Upper lobe of right lung (tissue), 1 donor: ENCODE measurements at places on chromosomes 5 and 9. TPM values are rescaled to one million over a fixed set of nuclear protein-coding genes. Genes with fewer than 3 reads are reported as not detected.
A peak's percentile ranks its signal among the peaks of the same experiment; 100 is the strongest.

ROPN1L gene
- 1.9 TPM for total RNA-seq

GARIN3 gene
- not detected for total RNA-seq

MARCOL gene
- not detected for total RNA-seq

SLC1A1 gene
- 52.7 TPM for total RNA-seq

KIF4B gene
- total RNA-seq = 0.17 TPM

CXCL14 gene
- 0.38 TPM for total RNA-seq

TAF11L5 gene
- total RNA-seq = not detected

SLC27A6 gene
- total RNA-seq = not detected

DMAC1 gene
- total RNA-seq = 36.0 TPM

SPINK4 gene
- not detected for total RNA-seq

GRCh38 chr5:143066556-143067281, 296.5 kb downstream of the ARHGAP26 start:
- no peak for DNase-seq
- no peaks in the 10 kb centered on the region for H3K27me3 ChIP-seq
- peak overlapping the region; percentile 28 for H3K27ac ChIP-seq
- peaks cover 54% of the 10 kb centered on the region for H3K4me1 ChIP-seq

DNA sequence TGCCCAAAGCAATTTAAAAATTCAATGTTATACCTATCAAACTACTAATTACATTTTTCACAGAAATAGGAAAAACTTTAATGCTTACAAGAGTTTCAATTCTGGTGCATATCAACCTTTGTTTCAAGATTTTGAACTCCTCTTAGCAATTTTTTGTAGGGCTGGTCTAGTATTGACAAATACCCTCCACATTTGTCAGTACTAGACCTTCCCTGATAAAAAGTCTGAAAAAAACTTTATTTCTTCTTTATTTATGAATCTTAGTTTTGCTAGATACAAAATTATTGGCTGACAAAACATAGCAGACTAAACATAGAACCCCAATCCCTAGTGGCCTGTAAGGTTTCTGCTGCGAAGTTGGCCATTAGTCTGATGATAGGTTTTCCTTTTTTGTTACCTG, 1804.9 kb downstream of the EFNA5 start:
- H3K27me3 ChIP-seq = no peaks in the 10 kb centered on the region
- no peaks in the 10 kb centered on the region for H3K4me1 ChIP-seq
- H3K4me3 ChIP-seq = no peak overlapping the region
- H3K36me3 ChIP-seq = no peaks in the 10 kb centered on the region
- no peak for DNase-seq

DNA sequence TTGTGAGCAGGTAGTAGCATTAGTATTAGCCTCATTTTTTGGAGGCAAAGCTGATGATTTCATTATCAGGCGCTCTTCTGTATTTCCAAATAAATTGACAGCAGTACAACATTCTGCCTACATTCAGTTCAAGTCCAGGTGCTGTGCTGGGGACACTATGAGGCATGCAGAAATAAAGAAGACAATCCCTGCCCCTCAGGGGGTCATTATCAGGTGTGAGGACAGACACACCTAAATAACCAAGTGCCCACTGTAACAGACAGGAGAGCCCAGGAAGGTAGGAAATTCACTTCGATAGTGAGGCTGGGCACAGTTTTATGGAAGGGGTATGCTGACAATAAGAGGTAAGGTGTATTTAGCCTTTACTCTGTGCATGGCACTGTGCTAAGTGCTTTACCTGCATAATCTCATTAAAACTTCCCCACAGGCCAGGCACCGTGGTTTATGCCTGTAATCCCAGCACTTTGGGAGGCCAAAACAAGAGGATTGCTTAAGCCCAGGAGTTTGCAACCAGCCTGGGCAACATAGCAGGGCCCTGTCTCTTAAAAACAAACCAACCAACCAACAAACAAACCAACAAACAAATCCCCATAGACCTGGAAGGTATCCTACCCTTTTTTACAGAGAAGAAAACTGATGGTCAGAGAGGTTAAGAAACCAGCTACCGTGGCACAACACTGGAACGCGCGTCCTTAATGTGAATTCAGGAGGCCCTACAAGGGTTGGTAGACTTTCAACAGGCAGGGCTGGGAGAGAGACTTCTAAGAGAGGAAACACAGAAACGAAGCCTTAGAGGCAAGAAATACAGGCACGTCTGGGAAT, 17.5 kb upstream of the GPX3 start:
- DNase-seq = no peak
- peaks cover 37% of the 10 kb centered on the region for H3K4me1 ChIP-seq
- no peak overlapping the region for H3K4me3 ChIP-seq
- no peaks in the 10 kb centered on the region for H3K27me3 ChIP-seq
- peak overlapping the region; percentile 89 for H3K27ac ChIP-seq

DNA sequence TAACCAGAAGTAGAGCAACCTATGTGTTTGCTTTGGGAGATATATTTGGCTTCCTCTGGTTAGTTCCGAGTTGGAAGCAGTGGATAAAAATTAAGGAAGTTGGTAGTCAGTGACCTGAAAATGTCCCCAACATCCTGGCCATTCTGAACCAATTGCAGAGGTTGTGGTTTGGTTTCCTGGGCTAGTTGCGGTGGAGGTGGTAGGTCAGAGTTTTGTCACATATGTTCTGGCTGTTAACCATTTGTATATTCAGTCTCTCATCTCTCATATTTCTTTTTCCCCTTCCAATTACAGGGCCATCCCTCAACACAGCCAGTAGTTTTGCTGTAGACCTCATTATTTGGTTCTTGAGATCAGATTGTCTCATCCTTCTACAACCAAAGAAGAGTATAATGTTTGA, 1026.9 kb downstream of the PTPRD start:
- no peak overlapping the region for H3K4me3 ChIP-seq
- H3K27me3 ChIP-seq = no peaks in the 10 kb centered on the region
- H3K27ac ChIP-seq = no peak overlapping the region
- H3K36me3 ChIP-seq = no peaks in the 10 kb centered on the region
- DNase-seq = no peak

- DNase-seq = no peak
- H3K36me3 ChIP-seq = no peaks in the 10 kb centered on the region
- H3K27me3 ChIP-seq = no peaks in the 10 kb centered on the region
- H3K27ac ChIP-seq = no peak overlapping the region
These were observed 1389.2 kb upstream of the NUDT12 start for GRCh38 chr5:104951829-104952228.

DNA sequence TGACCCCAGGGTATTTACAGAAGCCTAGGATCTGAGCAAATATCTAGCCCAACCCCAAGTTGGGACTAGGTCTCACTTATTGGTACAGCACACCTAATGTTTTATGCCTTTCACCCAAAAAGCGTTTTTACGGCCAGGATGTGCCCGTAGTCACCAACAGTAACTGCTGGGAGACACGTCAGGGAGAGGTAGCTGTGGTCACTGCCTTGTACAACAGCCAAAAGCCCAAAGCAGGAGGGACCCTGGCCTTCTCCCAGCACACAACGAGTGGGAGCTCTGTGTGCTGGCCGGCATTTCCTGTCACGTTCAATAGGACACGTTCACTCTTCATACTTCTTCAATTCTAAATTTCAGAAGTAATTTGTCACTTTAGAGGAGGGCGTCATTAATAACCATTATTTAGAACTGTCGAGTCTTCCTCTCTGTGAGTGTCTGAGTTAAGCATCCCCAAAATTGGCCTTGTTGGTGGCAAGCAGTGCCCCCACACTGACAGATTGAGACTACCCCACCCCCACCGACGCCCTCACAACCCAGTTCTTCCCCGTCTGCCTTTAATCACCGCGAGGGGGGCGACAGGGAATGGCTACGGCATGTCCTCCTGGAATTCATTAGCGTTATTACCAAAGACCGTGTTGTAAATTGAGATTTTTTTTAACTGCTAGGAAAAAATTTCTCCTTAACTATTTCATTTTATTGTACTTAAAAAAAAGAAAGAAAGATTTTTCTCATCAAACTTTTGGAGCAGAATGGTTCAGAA, 80.7 kb downstream of the MVB12B start:
- no peaks in the 10 kb centered on the region for H3K4me1 ChIP-seq
- no peaks in the 10 kb centered on the region for H3K27me3 ChIP-seq
- no peak overlapping the region for H3K4me3 ChIP-seq
- H3K36me3 ChIP-seq = peaks cover 25% of the 10 kb centered on the region

DNA sequence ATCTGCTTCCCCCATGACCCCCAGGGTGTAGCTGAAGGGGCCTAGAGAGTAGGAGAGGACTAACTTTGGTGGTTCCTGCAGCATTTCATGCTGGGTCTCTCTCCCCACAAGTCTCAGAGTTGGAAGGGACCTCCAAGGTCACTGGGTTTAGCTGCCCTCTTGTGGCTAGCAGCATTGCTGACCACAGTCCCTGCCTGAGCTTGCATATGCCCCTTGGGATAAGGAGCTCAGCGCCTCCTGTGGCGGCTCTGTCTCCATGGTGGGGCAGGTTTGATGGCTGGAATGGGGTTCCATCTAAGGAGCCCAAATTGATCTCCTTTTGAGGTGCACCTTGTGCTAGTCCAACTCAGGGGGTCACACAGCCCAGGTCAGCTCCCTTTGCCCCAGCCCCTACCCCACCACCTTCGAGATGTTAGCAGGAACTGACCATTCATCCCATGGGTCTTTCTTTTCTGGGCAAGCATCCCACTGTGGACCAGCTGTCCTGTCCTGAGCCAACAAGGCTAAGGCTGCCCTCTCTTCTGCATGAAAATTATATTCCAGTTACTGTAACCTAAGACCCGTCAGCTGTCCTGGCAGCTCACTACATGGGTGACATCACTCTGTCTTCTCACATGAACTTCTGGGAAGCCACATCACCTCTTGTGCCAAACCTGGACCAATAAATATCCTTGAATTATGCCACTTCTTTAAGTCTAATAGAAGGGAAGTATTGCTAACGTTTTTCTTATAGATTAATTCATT, 196.2 kb downstream of the HSPA4 start:
- no peak for DNase-seq
- H3K36me3 ChIP-seq = no peaks in the 10 kb centered on the region
- H3K27ac ChIP-seq = no peak overlapping the region
- no peak overlapping the region for H3K4me3 ChIP-seq
- no peaks in the 10 kb centered on the region for H3K4me1 ChIP-seq

DNA sequence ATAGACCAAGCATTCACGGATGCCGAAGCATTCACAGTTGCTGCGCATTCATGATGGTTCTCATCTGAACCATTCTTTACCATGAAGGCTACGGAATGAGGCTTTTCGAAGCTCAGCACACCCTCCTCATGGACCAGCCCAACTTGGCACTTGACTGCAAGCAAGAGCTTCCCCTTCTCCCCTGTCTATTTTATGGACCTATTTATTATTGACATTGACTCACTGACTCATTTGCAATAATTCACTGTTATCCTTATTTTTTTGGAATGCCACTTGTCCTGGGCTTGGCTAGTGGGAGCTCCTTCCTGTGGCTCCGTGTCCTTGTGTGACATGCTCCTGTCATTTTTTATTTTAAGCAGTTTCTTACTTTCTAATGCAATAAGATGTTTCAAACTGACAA, 51.5 kb upstream of the ICE1 start:
- no peaks in the 10 kb centered on the region for H3K36me3 ChIP-seq
- DNase-seq = no peak
- no peaks in the 10 kb centered on the region for H3K4me1 ChIP-seq
- no peak overlapping the region for H3K27ac ChIP-seq
- H3K27me3 ChIP-seq = no peaks in the 10 kb centered on the region

- no peaks in the 10 kb centered on the region for H3K27me3 ChIP-seq
- H3K4me1 ChIP-seq = peaks cover 25% of the 10 kb centered on the region
- H3K36me3 ChIP-seq = no peaks in the 10 kb centered on the region
- no peak for DNase-seq
These were observed 90.1 kb downstream of the ARHGAP26 start for GRCh38 chr5:142860270-142860669.

GRCh38 chr5:141475625-141476131, at the start of gene PCDHGC3:
TSS of gene PCDHGC3 (plus strand) at chr5:141475966. CDS start at chr5:141476117, 151 bp downstream.
- H3K27ac ChIP-seq = peak within 1 kb of the TSS; percentile 81
- H3K36me3 ChIP-seq = no peaks in the 10 kb centered on the region
- peaks cover 20% of the 10 kb centered on the region for H3K4me1 ChIP-seq

DNA sequence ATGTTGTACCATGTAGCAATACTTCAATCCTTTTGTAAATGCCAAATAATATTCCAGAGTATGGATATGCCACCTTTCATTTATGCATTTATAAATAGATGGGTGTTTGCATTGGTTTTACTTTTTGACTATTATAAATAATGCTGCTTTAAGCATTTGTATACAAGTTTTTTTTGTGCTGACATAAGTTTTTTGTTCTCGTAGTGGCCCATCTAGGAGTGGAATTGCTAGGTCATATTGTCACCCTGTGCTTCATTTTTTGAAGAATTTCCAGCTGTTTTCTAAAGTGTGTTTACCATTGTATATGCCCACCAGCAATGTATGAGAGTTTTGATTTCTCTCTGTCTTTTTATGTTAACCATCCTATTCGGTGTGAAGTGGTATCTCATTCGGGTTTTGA, 6.9 kb downstream of the ADGRV1 start:
- DNase-seq = no peak
- H3K4me3 ChIP-seq = no peak overlapping the region
- no peak overlapping the region for H3K27ac ChIP-seq
- H3K27me3 ChIP-seq = peaks cover 6% of the 10 kb centered on the region
- H3K4me1 ChIP-seq = no peaks in the 10 kb centered on the region

DNA sequence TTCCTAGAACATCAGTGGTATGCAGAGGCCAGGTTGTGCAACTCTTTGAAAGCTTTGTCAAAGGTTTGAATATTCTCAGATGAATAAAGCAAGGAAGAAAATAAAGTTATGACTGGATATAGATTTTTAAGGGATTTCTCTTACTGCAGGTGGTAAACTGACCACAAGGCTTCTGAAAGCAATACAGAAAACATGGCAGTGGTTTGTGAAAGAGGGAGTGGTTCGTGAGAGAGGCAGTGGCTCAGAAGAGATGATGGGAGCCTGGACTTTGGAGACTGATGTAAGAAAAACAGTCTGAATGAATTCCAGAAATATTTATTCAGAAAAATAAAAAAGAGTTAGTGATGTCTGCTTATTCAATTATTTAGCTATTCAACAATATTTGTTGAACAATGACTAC, 380.4 kb upstream of the CTNND2 start:
- H3K27ac ChIP-seq = no peak overlapping the region
- H3K4me3 ChIP-seq = no peak overlapping the region
- DNase-seq = no peak
- no peaks in the 10 kb centered on the region for H3K27me3 ChIP-seq
- H3K36me3 ChIP-seq = no peaks in the 10 kb centered on the region

GRCh38 chr9:112894041-112894440, 3.4 kb upstream of the SLC46A2 start:
- H3K27me3 ChIP-seq = peaks cover 12% of the 10 kb centered on the region
- peaks cover 23% of the 10 kb centered on the region for H3K4me1 ChIP-seq
- no peak for DNase-seq
- no peak overlapping the region for H3K4me3 ChIP-seq
- H3K36me3 ChIP-seq = no peaks in the 10 kb centered on the region

DNA sequence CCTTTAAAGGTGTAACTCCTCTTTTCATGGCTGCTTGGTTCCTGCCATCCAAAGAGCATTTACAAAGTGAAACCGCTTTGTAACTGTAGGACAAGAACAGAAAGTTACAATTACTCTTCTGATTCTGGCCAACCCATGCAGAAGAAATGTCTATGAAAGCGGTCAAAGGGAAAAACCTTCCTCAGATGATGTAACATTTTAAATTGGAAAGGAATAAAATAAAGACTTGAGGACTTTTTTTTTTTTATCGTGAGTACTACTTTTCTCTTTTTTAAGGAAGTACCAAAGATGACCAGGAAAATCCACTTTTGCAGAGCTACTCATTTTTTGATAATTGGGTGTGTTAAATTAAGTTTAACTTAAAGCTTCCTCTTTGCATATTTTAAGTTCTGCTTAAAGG, 13.0 kb upstream of the C9orf72 start:
- no peak overlapping the region for H3K27ac ChIP-seq
- DNase-seq = no peak
- H3K4me3 ChIP-seq = no peak overlapping the region
- no peaks in the 10 kb centered on the region for H3K27me3 ChIP-seq
- H3K36me3 ChIP-seq = no peaks in the 10 kb centered on the region
